ENCODE measurements at places on chromosomes 6 and 20.

DNA sequence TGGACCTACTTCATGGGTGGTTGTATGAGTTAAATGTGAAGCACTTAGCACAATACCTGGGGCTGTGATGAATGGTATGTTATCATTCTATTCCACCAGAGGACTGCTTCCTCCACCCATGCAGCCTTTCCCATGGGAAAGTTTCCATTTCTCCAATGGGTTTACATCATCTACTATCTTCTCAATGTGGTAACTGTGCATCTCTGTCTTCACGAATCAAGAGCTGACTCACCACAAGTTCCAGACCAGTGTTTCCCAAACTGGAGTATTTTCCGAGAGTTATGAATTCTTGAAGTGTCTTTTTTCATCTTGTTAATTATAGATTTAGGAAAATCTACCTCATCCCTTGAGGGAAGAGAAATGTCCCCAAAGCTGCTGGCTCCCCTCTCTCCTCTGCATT is 182.8 kb downstream of the UNC5CL start:
- DNase-seq: no peak

DNA sequence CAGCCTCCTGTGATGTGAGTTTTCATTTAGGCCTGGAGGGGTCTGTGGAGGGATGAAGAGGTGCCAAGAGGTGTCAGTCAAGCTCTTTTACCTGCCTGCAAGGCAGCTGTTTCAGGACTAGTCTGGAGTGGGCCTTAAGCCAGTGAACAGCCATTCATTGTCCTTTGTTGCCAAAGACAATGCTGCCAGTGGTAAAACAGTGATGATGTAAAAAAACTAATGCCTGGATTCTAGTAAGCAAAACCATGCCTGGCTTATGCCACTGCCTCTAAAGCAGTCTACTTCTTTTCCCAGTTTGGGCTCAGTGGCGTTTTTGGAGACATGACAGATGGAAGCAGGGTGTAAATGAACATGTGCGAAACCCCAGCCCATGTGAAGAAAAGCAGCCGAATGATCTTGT is 93.5 kb upstream of the KCNK16 start:
- no peak for DNase-seq

- DNase-seq: no peak
Measured at GRCh38 chr20:25284131-25284601, 36.3 kb downstream of the PYGB start.

- DNase-seq: no peak
Measured at GRCh38 chr6:7587631-7588100, 2.3 kb upstream of the SNRNP48 start.

Measured in HEK293T (cell line).